ENCODE measurements at places on chromosomes 2 and 18. TPM values are rescaled to one million over a fixed set of nuclear protein-coding genes. Genes with fewer than 3 reads are reported as not detected.

The UPP2 gene
- not detected for total RNA-seq

The FAHD2B gene
- total RNA-seq: 13.7 TPM

The ATP6V1B1 gene
- 66.9 TPM for total RNA-seq

The ANKRD30B gene
- total RNA-seq: not detected

The FAM161A gene
- 3.8 TPM for total RNA-seq

DNA sequence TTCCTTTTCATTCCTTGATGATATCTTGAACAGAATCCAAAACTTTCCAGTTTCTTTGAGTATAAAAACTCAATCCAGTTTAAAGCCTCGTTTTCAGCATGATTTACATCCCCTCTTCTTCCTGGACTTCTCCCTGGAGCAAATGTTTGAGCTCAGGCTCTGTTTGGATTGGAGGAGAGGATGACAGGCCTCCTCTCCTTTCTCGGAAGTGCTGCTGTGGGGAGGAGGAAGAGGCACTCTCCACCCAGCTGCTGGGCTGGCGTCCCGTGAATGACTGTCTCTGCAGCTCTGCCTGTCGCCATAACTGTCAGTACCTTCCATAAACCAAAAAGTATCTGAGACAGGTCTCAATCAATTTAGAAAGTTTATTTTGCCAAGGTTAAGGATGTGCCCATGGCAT lies 238.2 kb upstream of the AGAP1 start:
- no peaks in the 10 kb centered on the region for H3K27me3 ChIP-seq
- no peak overlapping the region for H3K4me3 ChIP-seq

DNA sequence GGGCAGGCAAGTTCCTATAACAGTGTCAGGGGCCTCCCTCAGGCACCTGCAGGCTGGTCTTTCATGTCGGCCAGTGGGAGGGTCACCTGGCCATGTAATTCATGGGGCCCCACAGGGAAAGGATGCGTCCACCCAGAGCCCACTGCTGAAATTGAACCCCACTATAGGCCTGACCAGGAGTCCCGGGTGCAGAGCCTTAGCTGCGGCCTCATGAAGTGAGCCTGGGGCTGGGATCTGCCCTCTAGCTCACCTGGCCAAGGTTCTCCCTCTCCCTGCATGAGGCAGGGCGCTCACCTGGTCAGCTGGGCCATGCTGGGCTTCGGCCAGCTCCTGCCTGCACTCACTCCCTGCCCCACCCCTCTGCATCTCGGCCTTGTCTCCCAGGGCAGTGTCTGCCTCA lies 41.1 kb downstream of the C1QL2 start:
- peaks cover 27% of the 10 kb centered on the region for H3K27me3 ChIP-seq
- no peak overlapping the region for H3K27ac ChIP-seq
- no peaks in the 10 kb centered on the region for H3K4me1 ChIP-seq
- no peak overlapping the region for H3K4me3 ChIP-seq
- H3K36me3 ChIP-seq: no peaks in the 10 kb centered on the region

DNA sequence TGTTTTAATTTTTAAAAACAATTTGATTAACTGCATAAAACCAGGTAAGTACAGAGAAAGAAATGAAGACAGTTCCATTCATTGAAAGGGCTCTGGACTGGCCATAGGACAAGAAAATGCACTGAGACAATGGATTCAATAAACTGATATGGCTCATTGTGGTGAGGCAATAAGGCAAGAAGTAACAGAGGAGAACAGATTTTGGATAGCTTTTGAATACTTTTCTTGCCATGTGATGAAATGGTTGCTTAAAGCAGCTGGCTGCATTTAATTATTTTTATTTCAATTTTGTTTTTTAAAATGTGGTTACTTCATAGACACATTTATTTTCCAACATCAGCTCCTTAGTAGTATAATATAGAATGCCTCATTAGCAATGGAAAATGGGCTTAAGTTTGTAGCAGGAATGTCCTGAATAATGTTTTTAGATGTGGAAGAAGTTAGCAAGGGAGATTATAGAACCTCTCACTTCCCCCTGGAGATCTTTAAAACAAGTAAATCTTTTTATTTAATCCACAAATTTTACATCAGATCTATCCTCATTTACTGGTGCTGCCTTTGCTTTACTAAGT lies 646.9 kb upstream of the ZEB2 start:
- no peaks in the 10 kb centered on the region for H3K27me3 ChIP-seq
- DNase-seq: no peak
- no peaks in the 10 kb centered on the region for H3K36me3 ChIP-seq
- H3K4me3 ChIP-seq: no peak overlapping the region
- H3K27ac ChIP-seq: no peak overlapping the region

GRCh38 chr2:150127346-150127990 lies 360.0 kb downstream of the RND3 start:
- no peak for DNase-seq
- peaks cover 19% of the 10 kb centered on the region for H3K4me1 ChIP-seq
- H3K36me3 ChIP-seq: no peaks in the 10 kb centered on the region
- no peak overlapping the region for H3K4me3 ChIP-seq

All from suprapubic skin (tissue), 4 donors.